ENCODE measurements at places on chromosomes 2 and 18.

DNA sequence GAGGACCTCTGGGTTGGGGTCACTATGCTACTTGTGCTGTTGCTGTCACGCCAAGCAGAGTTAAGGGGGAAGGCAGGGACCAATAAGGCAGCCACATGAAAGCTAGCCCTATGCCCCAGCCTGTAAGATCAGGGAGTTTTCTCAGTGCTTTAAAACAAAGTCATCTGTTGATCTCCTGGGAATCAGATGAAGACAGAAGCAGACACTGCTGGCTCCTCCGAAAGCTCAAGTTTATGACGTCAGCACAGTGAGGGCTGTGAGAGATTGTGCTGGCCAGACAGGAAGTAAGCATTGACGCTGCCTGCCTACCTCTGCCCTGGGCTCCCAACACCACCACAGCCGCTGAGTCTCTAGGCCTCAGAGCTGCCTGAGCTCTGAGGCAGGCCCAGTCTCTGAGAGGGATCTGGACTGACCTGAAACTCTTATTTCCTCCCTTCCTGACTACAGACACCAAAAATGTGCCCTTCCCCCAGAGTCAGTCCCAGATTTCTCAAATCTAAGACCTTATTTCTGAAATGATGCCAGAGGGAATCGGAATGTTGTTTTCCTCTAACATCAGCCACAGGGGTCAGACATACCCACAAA, 118.1 kb upstream of the EPAS1 start:
- DNase-seq, result no peak

DNA sequence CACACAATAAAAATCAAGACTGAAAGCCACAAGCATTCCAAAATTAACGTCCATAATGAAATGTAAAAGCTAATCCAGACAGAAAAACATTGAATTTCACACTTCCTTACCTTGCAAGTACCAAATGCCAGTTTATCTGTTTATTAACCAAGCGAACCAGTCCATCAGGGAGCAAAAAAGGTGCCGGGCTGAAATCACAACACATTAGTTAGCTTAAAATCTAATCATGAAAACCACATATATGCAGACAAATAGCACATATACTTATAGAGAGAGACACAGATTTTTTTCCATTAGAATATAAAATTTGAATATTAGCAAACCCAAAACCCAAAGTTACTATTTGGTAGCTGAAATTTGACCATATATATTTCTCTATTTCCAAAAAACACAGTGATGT, 7.2 kb downstream of the NBAS start:
- DNase-seq, result no peak

GRCh38 chr2:216604458-216604857, 28.8 kb upstream of the IGFBP2 start:
- DNase-seq, result no peak

- DNase-seq, result no peak
These were observed 92.6 kb downstream of the RIT2 start for GRCh38 chr18:43022874-43023273.

DNA sequence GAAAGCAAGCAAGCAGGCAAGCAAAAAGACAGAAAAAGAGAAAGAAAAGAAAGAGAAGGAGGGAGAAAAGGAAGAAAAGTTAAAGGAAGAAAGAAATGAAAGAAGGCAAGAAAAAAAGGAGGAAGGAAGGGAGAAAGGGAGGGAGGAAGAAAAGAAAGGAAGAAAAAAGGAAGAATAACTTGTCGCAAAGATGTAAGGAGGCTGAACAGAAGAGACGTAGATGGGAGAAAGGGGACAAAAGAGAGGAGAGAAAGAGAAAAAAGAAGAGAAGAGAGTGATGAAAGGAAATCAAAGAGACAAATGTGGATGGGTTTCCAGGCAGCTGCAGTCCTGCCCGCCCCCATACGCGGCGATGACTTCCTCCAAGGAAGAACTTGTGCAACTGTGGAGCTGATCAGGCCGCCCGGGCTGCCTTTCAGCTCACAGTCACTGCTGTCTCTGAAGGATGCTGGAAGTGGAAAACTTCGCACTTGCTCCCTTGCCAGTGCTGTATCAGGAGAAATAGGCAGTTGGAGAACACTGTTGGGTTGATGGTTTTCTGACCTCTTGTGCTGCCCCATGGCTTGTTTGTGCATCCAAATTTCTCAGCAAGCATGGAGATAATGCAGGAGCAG, 52.9 kb downstream of the TRIB2 start:
- no peak for DNase-seq

DNA sequence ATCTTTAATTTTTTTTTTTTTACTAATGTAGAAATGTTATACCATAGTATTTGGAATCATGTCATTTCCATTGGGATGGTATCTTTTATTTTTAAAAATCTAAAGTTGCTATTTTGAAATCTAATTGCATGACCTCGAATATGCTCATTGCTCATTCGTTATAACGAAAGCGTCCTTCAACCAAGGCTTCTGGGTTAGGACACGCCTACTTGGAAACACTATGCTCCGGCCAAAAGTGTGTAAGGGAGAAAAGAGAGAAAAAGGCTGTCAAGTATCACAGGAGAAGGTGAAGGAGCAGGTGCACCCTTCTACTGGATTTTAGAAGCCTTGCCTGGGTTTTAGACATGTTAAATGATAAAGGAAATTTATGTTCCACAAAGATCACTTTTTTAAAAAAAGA, 465.9 kb upstream of the ID2 start:
- no peak for DNase-seq

DNA sequence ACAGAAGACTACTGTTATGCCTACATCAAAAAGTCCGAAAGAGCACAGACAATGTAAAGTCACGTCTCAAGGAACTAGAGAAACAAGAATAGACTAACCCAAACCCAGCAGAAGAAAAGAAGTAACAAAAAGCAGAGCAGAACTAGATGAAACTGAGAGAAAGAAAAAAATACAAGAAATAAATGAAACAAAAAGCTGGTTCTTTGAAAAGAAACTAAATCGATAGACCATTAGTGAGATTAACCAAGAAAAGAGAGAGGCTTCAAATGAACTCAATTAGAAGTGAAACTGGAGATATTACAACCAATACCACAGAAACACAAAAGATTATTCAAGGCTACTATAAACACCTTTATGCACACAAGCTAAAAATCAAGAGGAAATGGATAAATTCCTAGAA, 271.8 kb downstream of the MBD2 start:
- DNase-seq, result no peak

- no peak for DNase-seq
These were observed 376.1 kb downstream of the XIRP2 start for GRCh38 chr2:167264380-167264779.
